Natural killer cell treated with Interleukin-12 subunit alpha and Interleukin-12 subunit beta and Interleukin-15 and Interleukin-18, amount 100 ng/mL, for 72 hours (primary cell): ENCODE measurements at places on chromosomes 4 and X. TPM values are rescaled to one million over a fixed set of nuclear protein-coding genes. Genes with fewer than 3 reads are reported as not detected.

DNA sequence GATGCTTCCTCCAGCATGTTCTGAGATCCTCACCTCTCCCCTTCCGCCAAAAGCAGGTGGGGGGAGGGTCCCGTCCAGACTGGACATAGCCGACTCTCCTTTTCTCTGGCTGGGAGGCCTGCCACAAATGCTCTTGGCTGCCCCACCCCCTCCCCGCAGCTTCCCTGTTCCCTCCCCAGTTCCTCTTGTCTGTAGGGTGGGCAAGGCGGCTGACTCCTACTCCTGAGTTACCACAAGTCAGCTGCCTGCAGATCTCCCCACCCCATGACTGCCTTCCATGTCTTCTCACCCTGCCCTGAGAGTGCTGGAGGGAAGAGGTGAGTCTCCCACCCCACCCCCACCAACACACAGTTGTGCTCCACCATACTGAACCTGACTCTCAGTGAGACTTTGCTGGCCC, 2.9 kb downstream of the ATP6AP1 start:
- H3K36me3 ChIP-seq: no peaks in the 10 kb centered on the region
- no peak for DNase-seq
- peaks cover 32% of the 10 kb centered on the region for H3K4me1 ChIP-seq
- H3K27ac ChIP-seq: peak overlapping the region; percentile 86
- H3K27me3 ChIP-seq: no peaks in the 10 kb centered on the region

- no peak overlapping the region for H3K4me3 ChIP-seq
- no peaks in the 10 kb centered on the region for H3K36me3 ChIP-seq
- H3K27me3 ChIP-seq: no peaks in the 10 kb centered on the region
- H3K27ac ChIP-seq: no peak overlapping the region
- DNase-seq: no peak
- no peaks in the 10 kb centered on the region for H3K4me1 ChIP-seq
Observed at GRCh38 chr4:7450775-7451433, 16.2 kb upstream of the PSAPL1 start.

DNA sequence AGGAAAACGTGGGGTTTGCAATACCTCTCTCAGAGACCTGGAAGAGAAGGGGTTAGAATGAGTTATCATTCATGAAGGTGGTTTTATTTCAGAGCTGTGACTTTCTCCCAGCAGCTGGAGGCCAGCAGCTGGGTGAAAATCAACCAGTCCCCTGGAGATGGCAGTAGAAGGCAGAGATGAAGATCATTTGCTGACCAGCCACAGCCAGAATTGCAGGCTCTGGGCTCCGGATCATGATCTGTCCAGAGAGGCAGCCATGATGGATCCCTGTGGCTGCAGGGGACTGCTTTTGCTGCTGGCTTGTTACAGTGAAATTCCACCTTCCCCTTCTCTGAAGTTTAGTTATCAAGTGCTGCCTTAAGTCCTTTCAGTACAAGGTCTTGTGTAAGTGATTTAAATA, 46.9 kb upstream of the TAB3 start:
- H3K27ac ChIP-seq: no peak overlapping the region
- no peaks in the 10 kb centered on the region for H3K4me1 ChIP-seq
- no peaks in the 10 kb centered on the region for H3K36me3 ChIP-seq
- H3K27me3 ChIP-seq: no peaks in the 10 kb centered on the region

GRCh38 chr4:79425586-79425985, 17.6 kb upstream of the GK2 start:
- H3K27ac ChIP-seq: no peak overlapping the region
- no peaks in the 10 kb centered on the region for H3K27me3 ChIP-seq
- no peak overlapping the region for H3K4me3 ChIP-seq
- peaks cover 4% of the 10 kb centered on the region for H3K36me3 ChIP-seq
- no peak for DNase-seq

DNA sequence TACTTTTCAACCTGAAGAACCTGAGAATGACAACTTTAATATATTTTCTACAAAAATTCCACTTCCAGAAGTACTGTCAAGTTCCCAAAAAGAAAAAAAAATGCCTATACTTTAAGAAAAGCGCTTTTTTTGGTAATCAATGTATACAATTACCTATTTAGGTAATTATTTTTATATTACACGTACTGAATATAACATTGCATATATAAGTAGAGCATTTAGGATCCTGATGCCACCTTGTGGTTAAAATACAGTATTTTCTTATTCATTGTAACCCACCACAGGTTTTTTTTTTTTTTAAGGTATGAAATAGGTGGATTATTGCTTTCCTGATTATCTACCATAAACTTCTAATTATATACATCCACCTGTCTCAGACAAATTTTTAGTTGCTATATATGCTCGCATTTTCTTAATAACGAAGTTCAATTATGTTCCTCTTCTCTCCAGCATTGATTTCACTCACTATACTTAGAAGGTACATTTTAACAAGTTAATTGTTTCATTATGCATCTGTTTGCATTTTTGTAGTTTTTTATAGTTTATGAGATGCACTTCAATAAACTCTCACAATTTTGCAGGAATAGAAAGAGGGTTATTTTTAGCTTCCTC, 5.2 kb downstream of the MAP9 start:
- no peaks in the 10 kb centered on the region for H3K27me3 ChIP-seq
- no peaks in the 10 kb centered on the region for H3K4me1 ChIP-seq
- H3K36me3 ChIP-seq: no peaks in the 10 kb centered on the region
- no peak overlapping the region for H3K27ac ChIP-seq
- no peak overlapping the region for H3K4me3 ChIP-seq

DNA sequence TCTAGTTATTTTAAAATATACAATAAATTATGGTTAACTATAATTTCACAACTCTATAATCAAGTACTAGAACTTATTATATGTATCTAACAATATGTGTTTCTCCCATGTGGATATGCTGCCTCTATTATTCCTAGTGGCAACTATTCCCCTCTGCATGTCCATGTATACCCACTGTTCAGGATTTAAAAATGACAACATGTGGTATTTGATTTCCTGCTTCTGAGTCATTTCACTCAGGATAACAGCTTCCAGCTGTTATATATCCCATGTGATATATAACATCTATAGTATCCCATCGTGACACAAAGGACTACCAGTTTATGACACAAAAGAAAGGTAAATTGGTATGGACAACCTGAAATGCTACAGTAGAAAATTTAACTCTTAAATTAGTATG, 167.4 kb upstream of the TACR3 start:
- H3K27ac ChIP-seq: no peak overlapping the region
- H3K4me3 ChIP-seq: no peak overlapping the region
- no peaks in the 10 kb centered on the region for H3K27me3 ChIP-seq
- H3K4me1 ChIP-seq: no peaks in the 10 kb centered on the region
- DNase-seq: no peak
- no peaks in the 10 kb centered on the region for H3K36me3 ChIP-seq

DNA sequence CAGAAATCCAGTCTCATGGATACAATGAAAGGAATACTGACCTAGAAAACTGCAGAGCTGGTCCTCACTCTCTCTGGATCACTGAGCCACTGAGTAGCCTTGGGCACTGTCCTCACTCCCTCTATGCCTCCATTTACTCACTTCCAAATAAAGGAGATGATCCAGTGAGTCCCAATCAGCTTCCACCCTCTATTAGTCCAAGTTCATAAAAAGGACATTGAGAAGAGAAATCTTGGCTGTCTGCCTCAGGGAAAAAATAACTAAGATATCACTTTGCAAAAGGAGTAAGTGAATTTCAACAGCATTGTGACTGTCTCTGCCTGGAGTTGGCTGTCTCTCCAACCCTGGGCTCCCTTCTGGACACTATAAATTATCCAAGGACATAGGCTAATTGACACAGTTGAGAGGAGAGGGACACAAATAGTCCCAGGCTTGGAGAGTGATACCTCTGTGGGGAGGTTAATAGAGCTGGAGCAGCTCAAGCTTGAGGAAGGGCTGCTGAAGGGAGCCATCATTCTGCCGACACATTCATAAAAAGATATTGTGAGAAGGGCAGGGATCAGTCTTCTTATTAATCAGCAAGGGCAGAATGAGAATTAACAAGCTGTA, 572.3 kb downstream of the RAB28 start:
- no peaks in the 10 kb centered on the region for H3K27me3 ChIP-seq
- peaks cover 8% of the 10 kb centered on the region for H3K36me3 ChIP-seq
- DNase-seq: no peak
- no peaks in the 10 kb centered on the region for H3K4me1 ChIP-seq

DNA sequence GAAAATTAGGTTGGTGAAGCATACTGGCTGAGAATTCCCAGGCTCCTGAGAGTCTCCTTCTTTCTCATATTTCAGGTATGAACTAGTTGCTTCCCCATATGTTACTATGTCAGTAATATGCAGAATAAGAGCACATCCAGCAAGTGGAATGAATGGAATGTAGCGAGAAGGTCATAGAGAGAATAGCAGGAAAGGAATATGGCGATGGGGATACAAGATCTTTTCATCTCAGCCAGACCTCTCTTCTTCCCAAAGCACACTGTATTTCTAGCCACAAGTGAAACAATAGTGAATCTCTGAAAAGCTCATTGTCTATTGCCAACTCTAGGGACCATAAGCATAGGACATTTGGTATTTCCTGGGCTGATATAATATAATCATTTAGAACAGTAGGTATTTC, 54.6 kb upstream of the MMAA start:
- H3K4me3 ChIP-seq: no peak overlapping the region
- H3K4me1 ChIP-seq: no peaks in the 10 kb centered on the region
- no peak for DNase-seq

GRCh38 chr4:55161739-55162138, 36.3 kb upstream of the KDR start:
- H3K27me3 ChIP-seq: peaks cover 23% of the 10 kb centered on the region
- H3K4me3 ChIP-seq: no peak overlapping the region
- H3K27ac ChIP-seq: no peak overlapping the region
- DNase-seq: no peak

DNA sequence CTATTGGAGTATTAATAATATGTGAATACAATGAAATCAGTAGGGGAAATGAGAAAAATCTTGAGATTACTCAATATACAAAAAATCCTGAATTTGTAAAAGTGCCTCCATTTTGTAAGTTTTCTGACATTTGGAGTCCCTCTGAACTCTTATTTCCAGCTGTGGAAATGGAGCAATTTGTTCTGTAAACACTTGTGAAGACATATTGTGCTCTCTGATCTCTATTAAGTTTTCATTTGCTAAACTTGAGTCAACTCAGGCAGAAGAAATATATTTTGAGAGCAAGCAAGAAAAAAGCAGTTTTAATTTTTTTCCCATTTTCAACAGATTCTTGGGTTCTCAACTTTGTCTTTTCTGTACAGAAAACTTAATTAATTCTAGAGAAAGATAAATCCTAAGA, 51.4 kb upstream of the PCDH18 start:
- no peak for DNase-seq
- no peak overlapping the region for H3K27ac ChIP-seq
- no peaks in the 10 kb centered on the region for H3K4me1 ChIP-seq
- H3K36me3 ChIP-seq: no peaks in the 10 kb centered on the region
- H3K4me3 ChIP-seq: no peak overlapping the region

- DNase-seq: no peak
- H3K27me3 ChIP-seq: no peaks in the 10 kb centered on the region
- peaks cover 38% of the 10 kb centered on the region for H3K4me1 ChIP-seq
- no peak overlapping the region for H3K4me3 ChIP-seq
Observed at GRCh38 chr4:88621763-88622327, 29.6 kb downstream of the HERC3 start.

DNA sequence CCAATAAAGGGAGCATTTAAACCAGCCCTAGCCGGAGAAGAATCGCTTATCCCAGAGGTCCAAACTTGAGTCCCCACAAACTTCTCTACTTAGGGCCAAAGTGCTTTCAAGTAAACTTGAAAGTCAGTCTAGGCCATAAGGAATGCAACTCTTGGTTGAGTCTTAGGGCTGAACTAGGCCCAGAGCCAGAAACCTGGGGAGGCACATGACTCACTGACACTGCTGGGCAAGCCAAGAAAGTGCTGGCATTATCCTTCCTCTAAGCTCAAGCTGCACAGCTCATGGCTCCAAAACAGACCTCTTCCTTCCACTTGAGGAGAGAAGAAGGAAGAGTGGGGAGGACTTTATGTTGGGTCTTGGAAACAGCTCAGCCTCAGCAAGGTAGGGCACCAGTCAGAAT, 1257.3 kb upstream of the DIAPH2 start:
- no peaks in the 10 kb centered on the region for H3K27me3 ChIP-seq
- DNase-seq: no peak
- H3K36me3 ChIP-seq: peaks cover 4% of the 10 kb centered on the region
- H3K4me3 ChIP-seq: no peak overlapping the region

GRCh38 chr4:6267573-6267972, 2.1 kb upstream of the WFS1 start:
- H3K27ac ChIP-seq: peak overlapping the region; percentile 30
- peaks cover 23% of the 10 kb centered on the region for H3K4me1 ChIP-seq
- no peak for DNase-seq
- H3K4me3 ChIP-seq: no peak overlapping the region
- peaks cover 19% of the 10 kb centered on the region for H3K27me3 ChIP-seq

DNA sequence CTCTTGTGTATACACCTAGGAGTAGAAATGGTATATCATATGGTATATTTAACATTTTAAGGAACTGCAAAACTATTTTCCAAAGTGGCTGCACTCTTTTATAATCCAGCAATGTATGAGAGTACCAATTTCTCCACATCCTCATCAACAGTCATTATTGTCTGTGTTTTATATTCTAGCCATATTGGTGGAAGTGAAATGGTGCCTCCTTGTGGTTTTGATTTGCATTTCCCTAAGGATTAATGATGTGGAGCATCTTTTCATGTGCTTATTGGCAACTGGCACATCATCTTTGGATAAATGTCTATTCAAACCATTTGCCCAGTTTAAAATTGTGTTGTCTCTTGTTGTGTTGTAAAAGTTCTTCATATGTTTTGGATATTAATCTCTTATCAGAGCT, 9.6 kb downstream of the BMP15 start:
- H3K4me1 ChIP-seq: no peaks in the 10 kb centered on the region
- no peak overlapping the region for H3K4me3 ChIP-seq
- H3K27me3 ChIP-seq: no peaks in the 10 kb centered on the region

- H3K36me3 ChIP-seq: no peaks in the 10 kb centered on the region
- DNase-seq: no peak
- no peak overlapping the region for H3K4me3 ChIP-seq
- H3K27me3 ChIP-seq: no peaks in the 10 kb centered on the region
Observed at GRCh38 chr4:40322811-40323210, 12.3 kb upstream of the CHRNA9 start.

DNA sequence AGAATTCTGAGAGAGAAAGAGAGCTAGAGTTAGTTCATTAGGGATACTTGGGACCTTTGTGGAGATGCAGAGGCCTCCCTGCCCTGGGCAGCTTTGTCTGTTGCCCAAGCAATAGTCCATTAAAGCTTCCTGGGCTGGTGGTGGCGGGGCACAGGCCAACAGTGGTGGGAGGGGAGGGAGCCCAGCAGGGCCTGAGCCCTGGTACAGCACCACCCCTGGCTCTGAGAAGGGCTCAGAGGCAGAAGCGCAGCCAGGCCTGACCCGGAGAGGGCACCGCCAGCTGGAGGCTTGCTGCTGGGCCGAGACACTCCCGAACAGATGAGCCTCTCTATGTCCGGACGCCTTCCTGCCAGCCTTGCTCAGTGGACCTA, 65.3 kb downstream of the EFNB1 start:
- H3K27ac ChIP-seq: no peak overlapping the region
- H3K4me1 ChIP-seq: no peaks in the 10 kb centered on the region
- no peak for DNase-seq
- H3K27me3 ChIP-seq: peaks cover 2% of the 10 kb centered on the region

GRCh38 chr4:85218756-85219155, 252.3 kb upstream of the WDFY3 start:
- no peaks in the 10 kb centered on the region for H3K27me3 ChIP-seq
- no peak overlapping the region for H3K4me3 ChIP-seq
- peaks cover 20% of the 10 kb centered on the region for H3K36me3 ChIP-seq
- H3K27ac ChIP-seq: no peak overlapping the region

The FGF2 gene
- 1.5 TPM for total RNA-seq

The PABPC4L gene
- total RNA-seq: not detected
